ENCODE measurements at places on chromosomes 16 and 17.

- DNase-seq: no peak
- H3K4me1 ChIP-seq: no peaks in the 10 kb centered on the region
- no peak overlapping the region for H3K4me3 ChIP-seq
- H3K27ac ChIP-seq: no peak overlapping the region
- H3K27me3 ChIP-seq: no peaks in the 10 kb centered on the region
Observed at GRCh38 chr16:47426806-47427205, 34.1 kb downstream of the ITFG1 start.

DNA sequence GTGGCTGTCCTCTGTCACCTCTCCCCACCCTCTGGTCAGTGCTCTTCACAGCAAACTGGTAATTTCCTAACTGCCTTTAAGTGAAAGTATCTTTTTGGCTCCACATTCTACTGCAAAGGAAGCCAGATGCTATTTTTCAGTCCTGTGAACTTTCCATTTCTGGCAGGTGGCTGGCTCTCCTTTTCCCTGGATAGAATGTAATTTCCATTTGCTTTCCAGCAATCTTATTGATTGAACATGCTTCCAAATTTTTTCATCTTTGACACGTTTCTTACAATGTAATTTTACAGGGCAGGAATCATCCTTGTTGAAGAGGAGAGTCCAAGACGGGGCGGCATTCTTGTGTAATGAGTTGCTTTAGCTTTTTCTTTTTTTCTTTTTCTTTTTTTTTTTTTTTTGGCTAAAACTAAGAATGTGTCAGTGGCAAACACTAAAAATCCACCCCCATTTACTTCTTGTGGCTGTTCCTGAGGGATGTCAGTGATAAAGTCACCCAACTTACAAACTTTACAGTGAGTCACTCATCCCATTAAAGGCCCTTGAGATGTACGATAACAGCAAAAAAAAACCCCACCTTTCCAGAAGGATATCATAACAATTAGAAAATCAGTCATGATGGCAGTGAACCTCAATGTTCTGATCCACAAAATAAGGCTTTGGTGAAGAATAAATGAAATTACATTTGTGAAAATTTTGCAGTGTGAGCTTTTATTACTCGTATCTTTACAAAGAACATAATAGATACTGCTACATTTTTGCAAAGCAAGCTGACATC, 29.4 kb upstream of the PRKCA start:
- H3K36me3 ChIP-seq: no peaks in the 10 kb centered on the region
- H3K4me3 ChIP-seq: no peak overlapping the region
- H3K27me3 ChIP-seq: peaks cover 7% of the 10 kb centered on the region
- DNase-seq: no peak

- H3K36me3 ChIP-seq: no peaks in the 10 kb centered on the region
- H3K27ac ChIP-seq: no peak overlapping the region
- no peaks in the 10 kb centered on the region for H3K4me1 ChIP-seq
- H3K27me3 ChIP-seq: peaks cover 13% of the 10 kb centered on the region
Observed at GRCh38 chr17:66893382-66893781, 58.5 kb downstream of the CACNG5 start.

GRCh38 chr16:14509675-14510132, 120.4 kb downstream of the PARN start:
- no peaks in the 10 kb centered on the region for H3K36me3 ChIP-seq
- no peaks in the 10 kb centered on the region for H3K27me3 ChIP-seq
- no peak overlapping the region for H3K27ac ChIP-seq
- H3K4me1 ChIP-seq: no peaks in the 10 kb centered on the region
- H3K4me3 ChIP-seq: no peak overlapping the region

DNA sequence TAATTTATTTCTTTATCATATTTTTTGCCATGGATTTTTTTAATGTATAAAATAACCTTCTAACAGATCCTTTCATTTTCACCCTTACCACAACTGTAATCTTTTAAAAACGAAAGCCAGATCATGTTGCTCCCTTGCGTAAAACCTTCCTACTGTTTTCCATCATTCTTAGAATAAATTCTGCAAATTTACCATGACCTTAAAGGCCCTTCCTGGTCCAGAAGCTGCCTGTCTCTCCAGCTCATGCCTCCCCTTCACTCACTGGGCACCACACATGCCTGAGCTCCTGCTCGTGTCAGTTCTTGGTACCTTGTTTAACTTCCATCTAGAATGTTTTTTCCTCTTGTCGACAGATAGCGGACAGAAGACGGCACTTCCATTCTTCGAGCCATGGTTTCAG, 245.0 kb upstream of the CDH5 start:
- H3K27ac ChIP-seq: no peak overlapping the region
- no peak overlapping the region for H3K4me3 ChIP-seq
- peaks cover 38% of the 10 kb centered on the region for H3K27me3 ChIP-seq
- H3K4me1 ChIP-seq: no peaks in the 10 kb centered on the region

GRCh38 chr16:76955629-76956028, 235.4 kb upstream of the MON1B start:
- no peak for DNase-seq
- H3K4me1 ChIP-seq: peaks cover 6% of the 10 kb centered on the region
- no peak overlapping the region for H3K27ac ChIP-seq

DNA sequence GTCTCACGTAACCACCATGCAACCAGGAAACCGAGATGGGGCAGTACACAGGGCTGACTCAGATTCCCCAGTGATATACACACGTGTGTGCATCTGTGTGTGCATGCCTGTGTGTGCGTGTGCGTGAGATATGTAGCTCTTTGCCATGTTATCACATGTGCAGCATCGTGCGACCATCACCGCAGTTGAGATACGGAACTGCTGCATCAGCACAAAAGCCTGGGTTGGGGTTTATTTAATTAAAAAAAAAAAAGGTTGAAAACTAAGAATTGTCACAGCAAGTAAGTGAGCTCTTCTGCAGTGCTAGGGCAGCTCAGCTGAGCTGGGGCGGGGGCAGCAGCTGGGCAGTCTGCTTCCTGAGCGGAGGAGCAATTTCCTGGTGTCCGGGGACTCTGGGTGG, 152.5 kb downstream of the RBFOX3 start:
- H3K4me1 ChIP-seq: peaks cover 5% of the 10 kb centered on the region
- peaks cover 56% of the 10 kb centered on the region for H3K27me3 ChIP-seq
- H3K4me3 ChIP-seq: no peak overlapping the region
- H3K36me3 ChIP-seq: no peaks in the 10 kb centered on the region
- no peak overlapping the region for H3K27ac ChIP-seq

DNA sequence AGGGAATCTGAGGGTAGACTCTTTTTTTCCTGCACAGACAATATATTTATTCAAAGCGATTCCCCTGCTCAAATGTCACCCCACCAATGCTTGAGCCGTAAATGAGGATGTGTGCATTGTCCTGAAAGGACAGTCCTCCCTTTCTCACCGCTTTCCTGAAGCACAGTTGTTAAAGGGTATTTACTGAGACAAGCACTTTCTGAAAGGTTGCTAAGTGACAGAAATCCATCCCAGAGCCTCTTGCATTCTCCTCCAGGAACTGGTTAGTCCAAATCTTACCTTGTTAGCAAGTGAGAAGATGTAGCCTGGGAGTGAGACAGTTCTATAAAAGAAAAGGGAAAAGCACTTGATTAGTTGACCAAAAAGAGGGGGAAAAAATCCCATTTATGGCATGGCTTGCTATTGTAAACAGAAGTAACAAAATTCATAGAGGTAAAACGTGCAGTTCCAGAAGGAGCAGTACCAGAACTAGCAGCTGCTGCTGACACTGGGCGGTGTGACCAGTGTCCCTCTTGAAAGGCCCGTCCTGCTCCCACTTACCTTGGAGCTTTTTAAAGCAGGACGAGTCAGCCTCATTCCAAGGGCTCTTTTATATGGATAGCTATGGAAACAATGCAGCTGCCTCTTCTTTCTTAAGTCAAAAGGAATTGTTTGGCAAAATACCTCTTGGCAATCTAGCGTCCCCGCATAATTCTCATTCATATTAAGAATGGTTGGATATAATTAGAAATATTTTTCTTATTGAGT, at the start of gene MYH2:
Gene MYH2, minus strand, starts transcription at position 563 of the 747 bp plus-strand sequence. CDS start 1,738 bp downstream, outside the sequence.
- no peaks in the 10 kb centered on the region for H3K4me1 ChIP-seq
- H3K36me3 ChIP-seq: no peaks in the 10 kb centered on the region
- H3K27me3 ChIP-seq: peaks cover 33% of the 10 kb centered on the region
- no peak for DNase-seq
- H3K27ac ChIP-seq: no peak within 1 kb of the TSS
- H3K4me3 ChIP-seq: no peak within 1 kb of the TSS

- no peaks in the 10 kb centered on the region for H3K4me1 ChIP-seq
- no peaks in the 10 kb centered on the region for H3K36me3 ChIP-seq
- DNase-seq: no peak
- no peak overlapping the region for H3K27ac ChIP-seq
- H3K4me3 ChIP-seq: no peak overlapping the region
Observed at GRCh38 chr17:66915204-66915611, 49.3 kb upstream of the CACNG4 start.

- H3K36me3 ChIP-seq: no peaks in the 10 kb centered on the region
- H3K27ac ChIP-seq: peak overlapping the region; percentile 85
- H3K27me3 ChIP-seq: no peaks in the 10 kb centered on the region
- H3K4me3 ChIP-seq: peak overlapping the region; percentile 86
- H3K4me1 ChIP-seq: peaks cover 17% of the 10 kb centered on the region
Observed at GRCh38 chr17:45052052-45052772, 780 bp upstream of the DCAKD start.

GRCh38 chr17:75289832-75290337, 652 bp upstream of the SLC25A19 start:
- H3K4me3 ChIP-seq: peak overlapping the region; percentile 99
- peak overlapping the region; percentile 98 for H3K27ac ChIP-seq
- no peak for DNase-seq
- no peaks in the 10 kb centered on the region for H3K36me3 ChIP-seq

DNA sequence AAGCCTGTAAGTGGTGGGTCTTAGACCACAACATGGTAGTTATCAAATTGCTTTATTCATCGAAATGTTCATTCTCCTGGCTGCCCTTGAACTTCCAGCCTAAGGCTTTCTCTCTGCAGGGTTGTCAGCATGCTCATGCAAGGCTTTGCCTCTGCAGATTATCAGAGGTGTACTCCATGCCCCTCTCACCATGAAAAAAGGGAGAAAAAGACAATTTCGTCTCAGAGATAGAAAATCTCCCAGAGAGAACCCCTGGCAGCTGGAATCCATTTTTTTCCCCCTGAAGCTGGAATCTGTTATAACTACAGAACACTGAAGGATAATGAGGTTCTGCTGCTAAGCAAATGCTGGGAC, 33.9 kb upstream of the METTL9 start:
- no peak overlapping the region for H3K27ac ChIP-seq
- no peaks in the 10 kb centered on the region for H3K36me3 ChIP-seq
- no peak overlapping the region for H3K4me3 ChIP-seq
- H3K4me1 ChIP-seq: peaks cover 8% of the 10 kb centered on the region

GRCh38 chr17:3695129-3695722, 729 bp downstream of the P2RX5 start:
- no peak for DNase-seq
- H3K27ac ChIP-seq: no peak overlapping the region
- no peaks in the 10 kb centered on the region for H3K4me1 ChIP-seq

- no peaks in the 10 kb centered on the region for H3K27me3 ChIP-seq
- DNase-seq: no peak
- no peak overlapping the region for H3K27ac ChIP-seq
- no peak overlapping the region for H3K4me3 ChIP-seq
- peaks cover 2% of the 10 kb centered on the region for H3K36me3 ChIP-seq
Observed at GRCh38 chr16:25005445-25006306, 9.5 kb downstream of the ARHGAP17 start.

DNA sequence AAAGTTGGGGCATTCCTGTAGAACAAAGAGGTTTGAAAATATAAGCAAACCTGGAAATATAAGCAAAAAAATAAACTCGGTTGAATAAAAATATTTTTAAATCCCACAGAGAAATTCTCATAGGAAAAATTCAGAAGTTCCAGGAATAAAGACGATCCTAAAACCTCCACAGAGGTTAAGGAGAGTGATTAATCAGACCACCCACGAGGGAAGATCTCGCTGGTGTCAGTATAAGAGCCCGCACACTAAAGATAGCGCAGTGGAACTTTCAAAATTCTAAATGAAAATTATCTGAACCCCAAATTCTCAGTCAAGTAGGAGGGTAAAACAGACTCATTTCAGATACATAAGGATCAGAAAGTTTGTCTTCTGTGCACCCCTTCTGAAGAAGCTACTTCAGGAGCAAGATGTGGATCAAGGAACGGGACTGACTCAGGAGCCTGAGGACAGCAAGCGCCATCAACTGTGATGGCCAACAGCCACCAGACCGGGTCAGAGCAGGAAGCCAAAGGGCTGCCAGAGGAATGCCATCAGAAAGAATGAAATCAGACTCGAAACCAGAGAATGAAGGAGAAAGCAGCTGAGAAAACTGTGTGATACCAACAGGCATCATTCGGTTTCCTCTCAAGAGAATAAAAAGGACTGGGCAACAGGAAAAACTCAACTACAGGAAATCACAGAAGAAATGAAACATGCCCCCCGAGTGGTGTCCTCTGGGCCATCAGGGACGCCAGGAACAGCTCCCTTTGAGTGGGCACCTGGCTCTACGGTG, 66.9 kb downstream of the CYTH1 start:
- DNase-seq: no peak
- peaks cover 4% of the 10 kb centered on the region for H3K36me3 ChIP-seq
- no peak overlapping the region for H3K4me3 ChIP-seq
- H3K27ac ChIP-seq: peak overlapping the region; percentile 9

GRCh38 chr17:3818786-3819185, 17.8 kb upstream of the ITGAE start:
- H3K27ac ChIP-seq: peak overlapping the region; percentile 64
- no peaks in the 10 kb centered on the region for H3K4me1 ChIP-seq
- peaks cover 19% of the 10 kb centered on the region for H3K36me3 ChIP-seq
- H3K4me3 ChIP-seq: no peak overlapping the region
- no peak for DNase-seq

DNA sequence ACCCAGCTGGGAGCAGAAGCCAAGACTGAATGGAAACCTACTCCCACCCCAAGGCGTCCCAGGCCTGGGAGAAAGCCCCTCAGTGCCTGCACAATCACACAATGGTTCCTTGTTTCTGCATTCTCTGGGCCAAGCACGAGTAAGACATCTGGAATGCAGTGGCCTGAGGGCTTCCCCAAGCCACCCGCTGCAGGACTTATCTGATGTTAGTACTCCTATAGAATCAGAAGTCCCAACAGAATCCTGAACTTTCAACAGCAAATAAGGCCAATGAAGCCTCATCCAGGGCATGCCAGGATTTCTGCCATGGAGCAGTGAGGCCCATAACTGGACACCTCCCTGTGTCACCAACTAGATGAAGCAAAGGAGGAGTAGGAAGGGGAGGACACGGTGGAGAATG, 28.6 kb downstream of the MYO18A start:
- no peak for DNase-seq
- H3K36me3 ChIP-seq: peaks cover 4% of the 10 kb centered on the region
- H3K4me1 ChIP-seq: peaks cover 44% of the 10 kb centered on the region
- H3K27ac ChIP-seq: peak overlapping the region; percentile 83

Data from type B pancreatic cell (in vitro differentiated cells).